ENCODE measurements at places on chromosomes 2 and 18.

DNA sequence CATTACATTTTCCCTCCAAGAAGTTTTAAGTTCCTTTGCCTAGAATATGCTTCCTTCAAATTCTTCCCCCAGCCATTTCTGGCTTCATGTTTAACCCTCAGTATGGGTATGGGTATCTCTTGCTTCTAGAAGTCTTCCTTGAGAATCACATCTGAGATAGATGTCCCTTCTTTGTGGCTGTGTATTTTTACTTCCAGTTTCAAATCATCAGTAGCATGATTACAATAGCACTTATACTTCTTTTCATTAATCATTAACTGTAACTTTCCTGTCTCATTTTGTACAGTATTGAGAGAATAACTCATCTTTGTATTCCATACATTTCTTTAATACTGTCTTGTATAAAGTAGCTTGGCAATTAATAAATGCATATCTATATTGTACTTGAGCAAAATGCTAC, 17.3 kb upstream of the PDE1A start:
- DNase-seq: no peak

GRCh38 chr2:9668687-9669345, 38.0 kb upstream of the YWHAQ start:
- no peak for DNase-seq

DNA sequence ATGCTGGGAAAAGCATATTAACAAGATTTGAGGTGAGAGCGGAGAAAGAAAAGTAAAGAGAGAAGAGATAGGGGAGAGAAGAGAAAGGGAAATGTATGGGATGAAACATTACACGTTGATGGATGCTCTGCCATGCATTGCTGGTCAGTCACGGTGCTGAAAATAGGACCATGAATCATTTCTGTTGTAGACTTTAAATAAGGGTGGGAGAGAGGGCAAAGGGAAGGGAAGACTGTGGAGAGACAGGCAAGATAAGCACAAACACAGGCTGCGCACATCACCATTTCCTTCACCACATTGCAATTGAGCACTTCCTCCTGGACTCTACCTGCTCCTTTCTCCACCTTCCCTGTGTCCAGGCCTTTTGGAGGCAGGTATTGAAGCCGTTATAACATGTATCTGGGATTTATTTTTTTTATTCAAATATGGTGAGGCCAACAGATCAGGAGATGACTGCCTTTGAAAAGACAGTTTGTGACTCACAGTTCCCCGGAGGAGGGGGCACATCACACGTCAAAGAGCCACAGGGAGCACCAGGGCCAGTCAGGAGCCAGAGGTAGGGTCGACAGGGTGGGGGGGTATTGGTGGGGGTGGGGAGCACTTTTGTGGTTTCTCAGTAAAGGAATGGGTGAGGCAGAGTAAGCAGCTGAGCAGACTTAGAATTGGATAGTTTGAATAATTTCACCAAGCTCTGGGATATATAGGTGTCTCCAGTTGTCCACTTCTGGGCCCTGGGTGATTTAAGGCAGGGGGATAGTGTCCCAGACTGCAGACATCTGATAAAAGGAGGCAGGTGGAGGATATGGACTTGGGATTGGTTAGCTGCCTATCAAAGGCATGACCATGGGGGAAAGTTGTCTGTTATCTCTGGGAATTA, 372.8 kb upstream of the ST6GAL2 start:
- no peak for DNase-seq

DNA sequence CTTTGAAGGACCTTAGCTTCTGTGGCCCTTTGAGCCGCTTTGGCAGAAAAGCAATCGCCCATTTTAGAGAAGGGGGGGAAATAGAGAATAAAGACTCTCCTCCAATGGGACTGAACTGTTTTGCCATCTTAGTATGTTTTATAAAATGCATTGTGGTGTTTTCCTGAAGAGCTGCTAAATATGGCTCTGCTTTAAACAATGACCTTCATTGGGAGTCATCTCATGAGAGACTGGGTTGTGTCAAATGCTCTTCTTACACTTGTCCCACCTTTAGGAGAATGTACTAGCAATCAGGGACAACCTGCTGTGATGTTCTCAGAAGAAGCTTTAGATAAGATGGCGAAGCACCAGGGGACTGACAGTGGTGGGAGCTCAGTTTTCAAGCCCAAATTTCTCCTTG, 418.9 kb upstream of the POU3F3 start:
- DNase-seq: no peak

GRCh38 chr2:222506230-222506935, 82.0 kb downstream of the SGPP2 start:
- no peak for DNase-seq

Measured in AG10803 (cell line).